Hematopoietic multipotent progenitor cell treated with erythropoietin and hydrocortisone succinate and interleukin-3 and kit ligand, for 4 days (in vitro differentiated cells): ENCODE measurements at places on chromosomes 5 and 9.
A peak's percentile ranks its signal among the peaks of the same experiment; 100 is the strongest.

GRCh38 chr5:125798307-125798706 lies 624.9 kb upstream of the GRAMD2B start:
- peak; percentile 52 for DNase-seq

DNA sequence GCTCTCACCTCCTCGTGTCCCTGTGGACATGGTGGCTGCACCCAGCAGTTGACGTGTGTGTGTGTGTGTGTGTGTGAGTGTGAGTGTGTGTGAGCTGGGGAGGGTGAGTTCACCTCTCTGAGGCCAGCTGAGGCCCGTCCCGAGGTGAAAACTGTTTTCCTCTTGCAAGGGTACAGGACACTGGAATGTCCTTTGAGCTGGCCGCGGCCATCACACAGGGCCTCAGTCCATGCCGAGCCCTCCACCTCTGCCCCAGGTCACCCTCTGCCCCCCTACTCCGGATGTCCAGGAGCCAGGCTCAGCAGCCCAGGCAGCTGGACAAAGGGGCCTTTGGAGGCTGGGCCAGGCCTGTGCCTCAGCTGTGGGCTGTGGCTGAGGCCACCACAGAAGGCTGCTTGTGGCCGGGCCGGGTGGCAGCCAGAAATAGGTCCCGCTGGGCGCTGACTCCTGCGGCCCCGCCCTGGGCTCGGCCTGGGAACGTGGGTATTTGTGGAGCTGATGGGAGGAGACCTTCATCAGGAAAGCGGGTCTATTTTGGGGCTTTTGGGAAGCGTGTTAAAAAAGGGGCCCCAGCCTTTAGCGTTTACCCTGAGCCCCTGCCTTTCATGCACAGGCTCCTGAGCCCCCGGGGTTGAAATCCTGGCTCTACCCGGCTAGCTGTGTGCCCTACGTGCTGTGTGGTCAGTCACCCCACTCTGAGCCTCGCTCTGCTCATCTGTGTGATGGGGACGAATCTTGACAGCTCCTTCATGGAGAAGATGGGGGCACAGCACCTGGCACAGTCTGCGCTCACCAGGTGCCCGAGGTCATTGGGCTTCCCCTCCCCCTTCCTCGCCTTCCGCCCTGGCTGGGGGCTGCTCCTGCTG lies 75.1 kb upstream of the IER5L start:
- DNase-seq, result no peak

- DNase-seq, result no peak
Observed at GRCh38 chr9:110580850-110581249, 1.3 kb upstream of the SVEP1 start.

GRCh38 chr5:37735649-37736347 lies 104.0 kb downstream of the GDNF start:
- DNase-seq, result no peak

DNA sequence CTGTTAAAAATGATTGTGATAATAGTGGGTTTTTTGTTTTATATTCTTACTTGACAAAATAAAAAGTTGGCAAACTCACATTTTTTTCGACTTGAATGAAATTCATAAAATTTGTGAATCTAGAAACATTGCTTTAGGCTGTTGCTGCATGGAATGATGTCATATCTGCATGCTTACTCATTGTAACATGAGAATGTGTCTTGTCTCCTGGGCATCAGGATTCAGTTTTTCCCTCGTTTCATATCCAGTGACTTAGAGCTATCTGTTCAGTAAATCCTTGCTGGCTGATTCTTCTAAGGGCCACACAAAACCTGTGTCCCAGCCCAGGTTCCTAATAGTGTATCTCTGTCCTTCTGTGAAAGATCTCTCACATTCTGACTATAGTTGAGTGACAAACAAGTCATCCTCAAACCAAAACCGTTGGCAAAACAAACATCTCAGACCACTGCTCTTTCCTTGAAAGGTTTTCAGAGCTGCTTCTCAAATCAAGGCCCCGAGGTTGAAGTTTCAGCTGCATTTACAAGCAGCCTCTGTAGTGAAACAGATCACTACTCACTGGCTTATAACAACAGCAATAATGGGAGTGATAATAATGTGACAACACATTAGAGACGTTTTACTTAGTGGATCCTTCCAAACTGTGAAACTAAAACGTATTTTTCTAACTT lies 95.0 kb downstream of the NPR3 start:
- DNase-seq, result no peak
